ENCODE measurements at places on chromosomes 6 and 20.

DNA sequence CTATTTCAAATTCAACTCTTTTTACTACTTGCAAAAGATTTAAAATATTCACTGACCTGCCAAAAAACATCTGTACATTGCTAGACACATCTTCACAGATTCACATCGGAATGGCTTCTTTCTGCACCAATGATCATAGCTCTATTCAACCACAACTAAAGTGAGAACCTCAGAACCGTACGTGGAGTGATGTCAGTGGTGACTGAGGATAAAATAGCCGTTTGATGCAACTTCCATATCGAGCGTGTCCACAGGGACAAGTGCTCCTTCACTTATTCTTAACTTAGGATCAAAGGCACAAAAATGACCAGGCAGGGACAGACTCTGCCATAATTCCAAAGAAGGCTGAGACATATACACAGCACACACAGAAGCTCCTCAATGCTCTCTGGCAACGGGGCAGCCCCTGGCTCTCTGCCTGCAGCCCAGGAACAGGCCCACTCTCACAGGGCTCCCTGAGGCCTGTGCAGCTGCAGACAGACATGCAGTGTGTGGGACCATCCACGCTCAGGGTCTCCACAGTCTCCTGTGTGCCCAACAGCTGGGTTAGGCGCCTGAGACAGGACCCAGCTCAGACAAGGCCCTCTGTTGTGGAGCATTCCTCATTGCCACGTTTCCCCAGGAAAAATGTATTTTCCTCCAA lies 22.8 kb downstream of the FYN start:
- no peak for DNase-seq

GRCh38 chr6:379410-380181 lies 12.0 kb upstream of the IRF4 start:
- no peak for DNase-seq

GRCh38 chr6:52016915-52017748 lies 70.3 kb downstream of the PKHD1 start:
- DNase-seq: no peak

DNA sequence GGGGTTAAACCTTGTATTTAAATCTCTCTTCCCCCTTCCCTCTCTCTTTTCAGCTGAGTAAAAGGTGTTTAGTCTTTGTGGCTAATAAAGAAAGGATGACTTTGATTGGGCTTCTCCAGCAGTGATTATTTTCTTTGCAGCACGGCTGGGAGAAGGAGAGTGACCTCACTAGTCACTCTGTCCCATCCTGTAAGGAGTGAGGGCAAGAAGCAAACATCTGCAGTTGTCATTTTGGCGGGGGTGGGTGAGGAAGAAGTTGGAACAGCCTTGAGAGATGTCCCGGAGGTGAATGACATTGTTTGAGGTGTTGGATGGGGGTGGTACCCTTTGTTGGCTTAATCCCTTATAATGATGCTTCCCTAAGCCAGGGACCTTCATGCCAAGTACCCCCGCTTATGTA lies 223.6 kb downstream of the EYA2 start:
- no peak for DNase-seq
